A549 treated with DMSO at 1 μM for 4 hours (cell line): ENCODE measurements at places on chromosomes 5 and 9. TPM values are rescaled to one million over a fixed set of nuclear protein-coding genes. Genes with fewer than 3 reads are reported as not detected.

The JAKMIP2 gene
- not detected in 5 replicates for total RNA-seq

The PTPRD gene
- 0.09 to 0.56 TPM (median 0.36 TPM) in 5 replicates for total RNA-seq

The BRIX1 gene
- total RNA-seq = 46.8 to 61.7 TPM (median 58.3 TPM) in 5 replicates

The SPDL1 gene
- total RNA-seq = 80.6 to 98.9 TPM (median 88.9 TPM) in 5 replicates

The NUDT12 gene
- 1.7 to 2.5 TPM (median 2.0 TPM) in 5 replicates for total RNA-seq

The GAPVD1 gene
- 15.1 to 20.6 TPM (median 18.6 TPM) in 5 replicates for total RNA-seq

The PCDHGB1 gene
- 1.6 to 2.1 TPM (median 1.8 TPM) in 5 replicates for total RNA-seq

The ACTBL2 gene
- total RNA-seq = 0.02 to 0.09 TPM (median 0.06 TPM) in 5 replicates

The SLC25A2 gene
- total RNA-seq = not detected in 5 replicates

The RMI1 gene
- 10.5 to 15.2 TPM (median 12.5 TPM) in 5 replicates for total RNA-seq
